ENCODE measurements at places on chromosomes 11 and 22.

DNA sequence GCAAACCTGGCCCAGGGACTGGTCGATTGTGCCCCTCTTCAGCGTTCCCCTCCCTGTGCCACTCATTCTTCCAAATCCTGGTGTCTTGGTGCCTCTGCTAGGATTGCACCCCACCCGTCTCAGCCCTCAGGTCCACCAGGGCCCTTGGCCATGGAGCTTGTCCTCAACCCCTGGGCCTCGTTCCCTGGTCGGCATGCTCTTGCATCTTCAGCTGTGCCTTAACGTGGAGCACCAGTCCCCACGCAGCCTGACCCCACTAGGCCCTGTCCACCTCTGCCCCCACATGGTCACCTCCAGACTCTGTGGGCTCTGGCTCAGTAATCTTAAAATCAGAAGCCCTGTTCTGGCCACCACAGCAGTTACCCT is 61.1 kb downstream of the OSBP2 start:
- no peak for DNase-seq

- DNase-seq: no peak
Measured at GRCh38 chr11:67535561-67535960, 12.3 kb upstream of the CABP2 start.

DNA sequence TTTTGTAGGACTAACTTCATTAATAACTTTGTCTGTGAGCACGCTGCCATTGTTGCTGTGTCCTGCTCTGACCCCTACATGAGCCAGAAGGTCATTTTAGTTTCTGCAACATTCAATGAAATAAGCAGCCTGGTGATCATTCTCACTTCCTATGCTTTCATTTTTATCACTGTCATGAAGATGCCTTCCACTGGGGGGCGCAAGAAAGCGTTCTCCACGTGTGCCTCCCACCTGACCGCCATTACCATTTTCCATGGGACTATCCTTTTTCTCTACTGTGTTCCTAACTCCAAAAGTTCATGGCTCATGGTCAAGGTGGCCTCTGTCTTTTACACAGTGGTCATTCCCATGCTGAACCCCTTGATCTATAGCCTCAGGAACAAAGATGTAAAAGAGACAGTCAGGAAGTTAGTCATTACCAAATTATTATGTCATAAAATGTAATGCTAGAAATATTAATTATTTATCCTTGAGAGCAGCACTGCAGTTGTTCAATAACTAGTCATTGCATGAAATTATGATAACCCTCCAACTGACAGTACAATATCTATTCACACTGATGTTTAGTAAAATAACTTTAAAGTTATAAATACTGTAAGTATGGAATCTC is 46.4 kb upstream of the OR5D13 start:
- DNase-seq: no peak

DNA sequence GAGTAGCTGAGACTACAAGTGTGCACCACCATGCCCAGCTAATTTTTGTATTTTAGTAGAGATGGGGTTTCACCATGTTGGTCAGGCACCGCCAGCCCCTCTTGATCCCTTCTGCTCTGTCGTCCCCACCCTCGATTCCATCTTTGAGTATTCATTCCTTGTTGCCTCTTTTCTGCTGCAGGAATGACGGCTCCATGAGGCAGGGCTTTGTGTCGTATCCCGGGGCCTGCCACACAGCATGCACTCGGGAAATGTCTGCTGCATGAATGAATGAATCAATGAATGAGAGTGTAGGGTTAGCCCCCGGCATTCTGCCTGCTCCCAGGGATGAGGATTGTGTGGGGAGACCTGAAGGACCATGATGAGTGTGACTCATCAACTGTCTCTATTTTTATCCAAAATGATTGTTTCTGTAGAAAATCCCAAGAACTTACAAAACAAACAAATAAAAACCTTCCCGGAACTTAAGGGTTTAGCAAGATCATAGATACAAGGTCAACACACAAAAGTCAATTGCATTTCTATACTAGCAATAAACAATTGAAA is 54.6 kb upstream of the SLC22A12 start:
- peak; percentile 6 for DNase-seq

DNA sequence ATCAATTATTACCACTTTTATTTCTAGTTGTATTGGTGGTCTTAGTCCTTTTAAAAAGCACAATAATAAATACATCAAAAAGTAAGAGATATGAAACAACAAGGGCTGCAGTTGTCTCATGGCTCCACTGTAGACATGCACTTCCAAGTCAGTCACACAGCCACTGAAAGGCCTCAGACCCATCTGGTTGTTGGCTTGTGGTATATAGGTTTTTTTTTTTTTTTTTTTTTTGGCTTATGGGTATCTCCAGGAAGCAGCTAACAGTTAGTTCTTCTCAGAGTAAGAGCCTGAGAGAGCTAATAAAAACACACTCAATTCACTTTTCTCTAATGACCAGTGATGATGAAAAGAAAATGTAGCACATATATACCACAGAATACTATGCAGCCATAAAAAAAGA is 6.0 kb upstream of the OR52E6 start:
- DNase-seq: no peak

GRCh38 chr22:30438559-30438958 is 13.0 kb downstream of the MTFP1 start:
- DNase-seq: no peak

DNA sequence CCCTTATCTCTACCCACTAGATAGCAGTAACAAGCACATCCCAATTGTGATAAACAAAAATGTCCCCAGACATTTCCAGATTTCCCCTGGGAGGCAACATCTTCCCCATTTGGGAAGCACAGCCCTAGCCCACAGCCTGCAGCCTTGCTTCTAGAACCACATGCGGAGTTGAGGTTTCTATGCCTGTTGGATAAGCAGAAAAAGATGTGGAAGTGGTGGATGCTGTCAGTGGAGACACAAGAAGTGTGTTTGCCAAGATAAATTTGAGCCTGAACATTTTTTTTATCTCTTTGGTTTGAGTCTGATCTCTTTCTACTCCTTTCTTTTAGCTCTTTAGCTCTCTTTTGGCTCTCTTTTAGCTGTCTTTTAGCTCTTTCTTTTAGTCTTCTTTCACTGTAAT is 884.5 kb downstream of the NTM start:
- no peak for DNase-seq

DNA sequence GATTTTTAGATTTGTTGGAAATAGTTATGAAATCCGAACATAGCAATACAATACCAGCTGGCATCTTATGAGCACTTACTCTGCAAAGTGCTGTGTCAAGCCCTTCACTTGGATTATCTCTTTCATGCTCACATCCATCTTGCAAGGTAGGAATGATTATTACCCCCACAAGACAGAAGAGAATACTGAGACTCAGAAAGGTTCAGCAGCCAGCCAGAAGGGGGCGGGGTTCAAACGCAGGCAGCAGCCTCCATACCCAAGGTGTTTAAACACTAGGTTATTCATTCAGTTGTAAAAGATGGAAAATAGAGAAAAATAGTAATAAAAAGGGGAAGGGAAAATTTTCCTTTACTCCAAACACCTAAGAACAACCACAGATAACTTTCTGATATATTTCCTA is 158.5 kb downstream of the CCDC34 start:
- DNase-seq: no peak

- DNase-seq: peak; percentile 56
Measured at GRCh38 chr11:61830237-61831105, 2.4 kb downstream of the FADS2 start.

DNA sequence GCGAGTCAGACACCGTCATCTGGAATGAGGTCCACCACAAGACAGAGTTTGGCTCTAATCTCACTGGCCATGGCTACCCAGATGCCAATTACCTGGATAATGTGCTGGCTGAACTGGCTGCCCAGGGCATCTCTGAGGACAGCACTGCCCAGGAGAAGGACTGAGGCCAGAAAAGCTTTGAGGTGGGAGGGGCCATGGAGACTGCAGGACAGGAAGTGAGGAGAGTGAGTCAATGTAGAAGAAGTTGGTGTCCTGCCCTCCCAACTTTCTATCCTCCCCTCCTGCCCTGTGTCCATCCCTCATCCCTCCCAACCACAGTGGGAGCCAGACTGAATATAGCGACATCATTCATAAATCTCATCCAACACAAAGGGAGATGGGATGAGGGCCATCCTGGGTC is 8.0 kb downstream of the MPEG1 start:
- DNase-seq: no peak

- DNase-seq: peak; percentile 36
Measured at GRCh38 chr22:20805972-20806471, 32.1 kb downstream of the SERPIND1 start.

- DNase-seq: peak; percentile 26
Measured at GRCh38 chr11:23509023-23509422, 648.7 kb upstream of the CCDC179 start.

DNA sequence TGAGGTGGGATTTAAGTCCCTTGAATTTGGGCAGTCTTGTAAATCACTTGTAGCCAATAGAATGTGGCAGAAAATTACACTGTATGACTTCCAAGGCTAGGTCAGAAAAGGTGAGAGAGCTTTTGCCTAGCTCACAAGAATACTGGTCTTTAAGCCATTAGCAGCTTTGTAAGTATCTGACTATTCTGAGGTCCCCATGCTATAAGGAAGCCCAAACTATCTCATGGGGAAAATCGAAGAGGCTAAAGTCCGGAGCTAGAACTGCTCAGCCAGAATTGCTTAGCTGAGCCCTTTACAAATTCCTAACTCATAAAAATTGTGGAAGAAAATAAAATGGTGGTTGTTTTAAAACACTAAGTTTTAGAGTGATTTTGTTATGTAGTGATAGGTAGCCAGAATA is 13.0 kb downstream of the FAR1 start:
- no peak for DNase-seq

DNA sequence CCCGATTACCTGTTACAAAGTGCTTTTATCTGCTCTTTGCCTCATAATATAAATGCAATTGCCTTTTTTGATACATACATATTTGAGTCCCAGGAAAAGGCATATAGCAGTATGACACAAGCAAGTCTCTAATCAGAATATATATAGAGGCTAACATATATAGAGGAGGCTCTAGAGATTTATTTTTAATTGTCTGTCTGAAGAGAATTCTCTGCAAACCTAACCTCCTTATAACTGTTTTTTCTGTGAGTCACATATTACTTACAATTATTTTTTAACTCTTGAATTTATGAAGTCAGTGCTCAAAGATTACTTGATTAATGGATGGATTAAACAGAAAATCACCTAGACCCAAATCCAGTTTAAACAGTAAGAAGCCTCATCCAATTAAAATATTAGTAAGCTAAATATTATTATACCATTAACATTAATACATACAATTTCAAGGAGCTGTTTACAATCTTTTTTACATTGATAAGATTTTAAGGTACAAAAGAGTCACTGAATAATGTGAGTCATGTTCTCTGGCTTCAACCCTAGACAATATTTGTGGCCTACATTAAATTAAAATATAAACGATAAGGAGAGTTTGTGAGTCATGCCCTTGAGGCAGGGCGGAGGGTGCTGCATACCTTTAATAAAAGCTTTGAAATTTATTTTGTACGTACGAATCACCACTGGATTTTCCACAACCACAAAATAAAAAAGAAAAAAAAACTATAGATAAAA is 19.2 kb upstream of the MMP13 start:
- peak; percentile 56 for DNase-seq

DNA sequence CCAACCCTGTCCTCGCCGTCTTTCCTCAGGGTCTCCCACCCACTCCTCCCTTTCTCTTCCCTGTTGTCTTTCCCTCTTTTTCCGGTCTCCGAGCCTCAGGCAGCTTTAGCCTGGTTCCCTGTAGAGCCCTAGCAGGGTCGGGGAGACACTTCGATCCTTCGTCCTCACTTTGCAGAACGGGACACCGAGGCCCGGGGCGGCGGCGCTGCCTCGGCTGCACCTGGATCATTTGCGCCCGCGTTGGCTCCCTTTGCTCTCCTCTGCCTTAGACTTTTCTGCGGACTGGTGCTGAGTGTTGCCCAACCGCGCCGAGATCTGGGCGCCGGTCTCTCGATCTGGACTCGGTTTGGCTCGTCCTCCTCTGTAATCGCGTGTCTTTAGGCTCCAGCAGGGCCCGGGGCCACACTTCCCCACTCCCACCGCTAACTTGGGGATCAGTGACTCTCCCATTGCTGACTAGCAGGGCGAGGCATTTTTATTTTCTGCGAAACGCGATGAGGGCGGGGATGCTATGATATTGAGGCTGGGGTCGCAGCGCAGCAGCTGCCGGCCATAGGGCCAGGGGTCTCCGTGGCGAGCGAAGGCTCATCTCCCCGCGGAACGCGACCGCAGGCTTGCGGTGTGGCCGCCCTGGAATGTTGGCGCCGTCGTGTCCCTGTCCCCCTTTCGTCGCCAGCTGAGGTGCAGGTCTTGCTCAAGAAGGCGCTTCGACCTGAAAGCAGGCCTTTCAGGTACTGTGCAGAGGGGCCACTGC is 1.6 kb upstream of the E2F8 start:
- DNase-seq: peak; percentile 13

DNA sequence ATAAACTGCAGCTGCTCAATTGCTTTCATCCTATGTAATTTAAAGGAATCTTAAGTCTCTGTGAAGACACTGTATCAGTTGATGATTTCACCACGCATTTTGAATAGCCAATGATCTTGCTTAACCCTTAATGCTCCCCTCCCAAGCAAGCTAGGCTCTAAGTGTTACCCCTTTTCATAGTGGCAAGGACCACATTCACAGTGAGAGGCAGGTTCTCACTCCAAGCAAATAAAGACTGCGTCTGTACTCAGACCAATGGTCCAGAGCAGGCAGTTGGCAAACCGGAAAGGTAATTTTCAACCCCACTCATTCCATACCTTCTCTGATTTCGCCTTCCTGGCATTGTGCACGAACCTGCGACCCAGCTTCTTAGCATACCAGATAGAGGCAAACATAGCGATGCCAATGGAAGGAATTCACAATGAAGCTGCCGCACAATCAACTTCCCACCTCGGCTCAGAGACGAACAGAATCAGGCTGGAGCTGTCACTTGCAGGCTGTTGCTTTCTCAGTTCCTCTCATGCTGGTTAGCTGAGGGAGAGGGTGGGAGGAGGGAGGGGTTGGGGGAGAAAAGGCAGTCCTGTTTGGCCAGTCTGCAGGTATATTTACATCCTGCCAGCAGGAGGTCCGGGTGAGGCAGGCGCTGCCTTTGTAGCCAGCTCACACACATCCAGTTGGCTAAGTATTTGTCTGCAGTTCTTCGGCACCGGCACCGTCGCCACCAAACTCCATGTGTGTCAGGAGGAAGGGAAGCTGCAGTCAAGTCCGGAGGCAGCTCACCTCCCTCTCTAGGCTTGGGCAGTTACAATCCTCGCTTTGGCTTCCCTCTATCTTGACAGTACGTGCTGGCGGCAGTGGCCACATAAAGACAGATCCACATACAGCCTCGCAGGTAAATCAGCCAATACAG is 1151.2 kb upstream of the CCDC90B start:
- DNase-seq: no peak

DNA sequence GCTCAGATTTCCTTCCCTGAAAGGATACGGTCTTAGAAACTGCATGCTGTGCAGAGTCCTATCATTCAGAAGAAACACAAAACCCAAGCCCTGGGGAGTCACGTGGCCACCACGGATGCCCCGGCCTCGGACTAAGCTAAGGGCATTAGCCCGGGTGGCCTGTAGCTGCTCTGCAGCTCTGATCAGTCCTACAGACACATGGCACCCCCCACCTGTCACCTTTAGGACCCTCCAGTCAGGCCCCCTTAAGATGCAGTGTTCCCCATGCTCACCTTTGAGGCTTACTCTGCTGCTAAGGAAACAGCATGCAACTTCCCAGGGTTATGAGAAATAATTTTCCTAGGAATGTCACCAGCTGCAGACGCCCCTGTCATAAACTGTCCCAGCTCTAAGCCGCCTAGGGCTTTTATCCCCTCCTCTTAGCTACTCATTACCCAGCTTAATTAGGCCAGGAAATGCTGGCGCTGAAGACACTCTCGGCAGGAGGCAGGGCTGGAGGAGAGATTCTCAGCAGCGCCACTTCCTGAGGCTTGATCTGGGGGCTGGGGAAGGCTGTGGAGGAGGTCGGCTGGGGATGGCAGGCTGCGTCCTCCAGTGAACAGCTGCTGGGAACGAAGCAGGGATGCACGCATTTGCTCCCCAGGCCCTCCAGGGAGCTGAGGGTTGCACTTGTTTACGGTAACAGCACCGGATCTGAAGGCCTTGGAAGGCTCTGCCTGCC is 47.2 kb upstream of the ADA2 start:
- DNase-seq: no peak
